Cardiac atrium fibroblast (primary cell): ENCODE measurements at places on chromosomes 4 and X. TPM values are rescaled to one million over a fixed set of nuclear protein-coding genes. Genes with fewer than 3 reads are reported as not detected.

The SMIM10 gene
- 1.1 and 4.5 TPM in 2 replicates for total RNA-seq

The CXCL13 gene
- 0.16 TPM in 1 of 2 replicates, not detected in the other for total RNA-seq

The DGKK gene
- total RNA-seq = not detected in 2 replicates

The PPP4R3C gene
- total RNA-seq = not detected in 2 replicates

The SYNPO2 gene
- 4.2 and 11.2 TPM in 2 replicates for total RNA-seq
